WTC11 (cell line): ENCODE measurements at places on chromosomes 5 and 9.

DNA sequence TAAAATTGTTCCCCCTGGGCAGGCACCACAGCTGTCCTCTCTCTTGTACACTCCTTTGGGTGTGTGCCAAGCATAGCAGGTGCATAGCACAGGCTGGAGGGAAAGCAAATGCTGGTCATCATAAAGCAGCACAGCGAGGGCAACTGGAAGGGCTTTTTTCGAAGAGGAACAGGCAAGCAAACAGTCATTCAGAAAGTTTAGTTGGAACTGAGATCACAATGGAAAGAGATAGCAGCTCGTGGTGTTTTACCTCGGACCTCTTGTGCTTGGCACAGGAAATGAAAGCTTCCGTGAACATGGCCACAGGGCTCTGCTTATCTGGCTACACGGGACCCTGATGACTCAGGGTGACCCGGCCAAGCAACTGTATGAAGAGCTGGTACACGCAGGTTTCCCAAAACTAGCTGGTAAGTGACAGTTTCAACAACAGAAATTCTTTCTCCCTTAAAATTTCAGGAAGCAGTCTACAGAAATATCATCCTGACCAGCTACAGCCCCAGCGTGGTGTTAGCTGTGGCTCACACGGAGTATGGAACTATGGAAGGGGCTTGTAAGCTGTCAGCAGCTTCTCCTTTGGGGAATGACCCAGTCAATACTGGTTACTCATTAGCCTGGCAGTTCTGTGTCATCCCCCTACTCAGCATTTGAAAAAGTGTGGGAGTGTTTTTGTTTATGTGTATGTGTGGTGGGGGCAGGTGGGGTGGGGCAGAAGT lies 48.1 kb downstream of the POC5 start:
- H3K4me1 ChIP-seq = peaks cover 20% of the 10 kb centered on the region
- no peak overlapping the region for H3K27ac ChIP-seq
- no peak overlapping the region for H3K4me3 ChIP-seq
- no peak for DNase-seq

GRCh38 chr5:31770998-31771397 lies 132.1 kb downstream of the PDZD2 start:
- no peak overlapping the region for H3K4me3 ChIP-seq
- peaks cover 31% of the 10 kb centered on the region for H3K4me1 ChIP-seq
- H3K36me3 ChIP-seq = peaks cover 21% of the 10 kb centered on the region
- H3K27me3 ChIP-seq = no peaks in the 10 kb centered on the region; the same call in 1 of the 2 replicates

DNA sequence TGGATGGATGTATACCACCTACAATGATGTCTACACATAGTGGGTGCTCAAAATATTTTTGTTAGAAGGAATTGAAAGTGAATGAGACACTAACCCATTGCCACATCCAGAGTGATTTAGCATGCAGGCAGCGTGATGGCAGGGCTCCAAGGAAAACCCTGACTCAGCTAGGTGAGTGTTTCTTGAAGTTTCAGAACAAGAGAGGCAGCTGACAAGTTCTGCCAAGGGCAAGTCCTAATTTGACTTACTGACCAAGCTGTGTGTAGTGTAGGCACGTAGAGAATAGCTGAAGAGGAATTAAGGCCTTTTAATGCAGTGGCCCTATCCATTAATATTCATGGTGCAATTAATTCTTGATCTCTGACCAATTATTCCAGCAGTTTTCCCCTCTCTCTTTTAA lies 107.8 kb upstream of the ATP10B start:
- no peaks in the 10 kb centered on the region for H3K27me3 ChIP-seq
- DNase-seq = no peak
- no peaks in the 10 kb centered on the region for H3K36me3 ChIP-seq

DNA sequence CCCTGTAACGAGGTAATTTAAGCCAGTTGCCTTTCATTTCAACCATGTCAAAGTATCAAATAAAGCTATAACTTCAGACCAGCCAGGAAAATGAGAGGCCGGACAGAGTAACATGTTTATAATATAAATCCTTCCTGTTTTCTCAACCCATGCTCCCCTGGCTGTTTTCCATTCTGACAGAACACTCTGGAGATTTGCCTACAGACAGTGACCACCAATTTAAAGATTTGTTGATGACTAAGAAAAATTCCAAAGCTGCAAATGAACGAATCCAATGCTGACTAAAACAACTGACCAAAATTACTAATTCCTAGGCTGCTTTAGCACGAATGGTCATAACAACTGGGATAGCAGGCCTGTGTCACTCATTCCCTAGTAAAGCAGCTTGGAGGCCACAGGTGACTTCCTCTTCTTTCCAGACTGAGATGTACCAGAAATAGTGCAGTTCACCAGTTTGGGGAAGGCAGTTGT lies 141.4 kb downstream of the AOPEP start:
- H3K36me3 ChIP-seq = no peaks in the 10 kb centered on the region
- H3K4me1 ChIP-seq = peaks cover 22% of the 10 kb centered on the region
- no peak for DNase-seq
- H3K27me3 ChIP-seq = no peaks in the 10 kb centered on the region

GRCh38 chr9:135158564-135158937 lies 71.1 kb downstream of the OLFM1 start:
- H3K4me1 ChIP-seq = no peaks in the 10 kb centered on the region
- H3K27me3 ChIP-seq = no peaks in the 10 kb centered on the region; the same call in 1 of the 2 replicates
- H3K4me3 ChIP-seq = no peak overlapping the region
- DNase-seq = no peak

GRCh38 chr9:89649039-89649691 lies 44.4 kb downstream of the GADD45G start:
- no peaks in the 10 kb centered on the region for H3K36me3 ChIP-seq
- H3K27ac ChIP-seq = no peak overlapping the region
- no peaks in the 10 kb centered on the region for H3K27me3 ChIP-seq
- H3K4me3 ChIP-seq = no peak overlapping the region
- DNase-seq = no peak
- H3K4me1 ChIP-seq = peaks cover 36% of the 10 kb centered on the region

GRCh38 chr9:109997682-109998081 lies 210.3 kb downstream of the C9orf152 start:
- H3K4me1 ChIP-seq = peaks cover 13% of the 10 kb centered on the region
- no peak overlapping the region for H3K27ac ChIP-seq
- no peak for DNase-seq
- no peaks in the 10 kb centered on the region; the same call in none of the 2 replicates for H3K27me3 ChIP-seq
- no peak overlapping the region for H3K4me3 ChIP-seq
- H3K36me3 ChIP-seq = peaks cover 19% of the 10 kb centered on the region
